Stimulated activated CD4-positive, alpha-beta T cell treated with anti-CD3 and anti-CD28 coated beads, Interleukin-15, amount 100 ng/mL, for 48 hours (primary cell): ENCODE measurements at places on chromosomes 11 and 22.

- DNase-seq, result no peak
Measured at GRCh38 chr11:110654456-110654855, 57.8 kb downstream of the ARHGAP20 start.

GRCh38 chr11:126060757-126061171, 1.9 kb downstream of the CDON start:
- no peak for DNase-seq

- no peak for DNase-seq
Measured at GRCh38 chr22:31448382-31448781, 41.3 kb downstream of the EIF4ENIF1 start.

DNA sequence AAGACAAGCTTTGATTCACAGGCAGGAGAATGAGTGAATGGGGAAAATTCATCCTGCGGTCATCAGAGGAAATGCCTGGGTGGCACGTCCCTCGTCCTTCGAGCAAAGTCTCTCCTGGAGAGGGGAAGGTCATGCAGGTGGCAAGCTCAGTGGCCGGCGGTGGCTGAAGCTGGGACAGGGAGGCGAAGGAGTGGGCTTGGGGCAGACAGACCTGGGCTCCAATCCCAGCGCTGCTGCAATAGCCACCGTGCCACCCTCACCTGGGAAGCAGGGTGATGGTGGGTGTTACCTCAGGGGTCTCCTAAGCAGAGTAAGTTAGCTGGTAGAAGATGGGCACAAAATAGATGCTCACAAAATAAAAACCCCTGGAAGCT, 22.4 kb upstream of the CACNG2 start:
- no peak for DNase-seq

DNA sequence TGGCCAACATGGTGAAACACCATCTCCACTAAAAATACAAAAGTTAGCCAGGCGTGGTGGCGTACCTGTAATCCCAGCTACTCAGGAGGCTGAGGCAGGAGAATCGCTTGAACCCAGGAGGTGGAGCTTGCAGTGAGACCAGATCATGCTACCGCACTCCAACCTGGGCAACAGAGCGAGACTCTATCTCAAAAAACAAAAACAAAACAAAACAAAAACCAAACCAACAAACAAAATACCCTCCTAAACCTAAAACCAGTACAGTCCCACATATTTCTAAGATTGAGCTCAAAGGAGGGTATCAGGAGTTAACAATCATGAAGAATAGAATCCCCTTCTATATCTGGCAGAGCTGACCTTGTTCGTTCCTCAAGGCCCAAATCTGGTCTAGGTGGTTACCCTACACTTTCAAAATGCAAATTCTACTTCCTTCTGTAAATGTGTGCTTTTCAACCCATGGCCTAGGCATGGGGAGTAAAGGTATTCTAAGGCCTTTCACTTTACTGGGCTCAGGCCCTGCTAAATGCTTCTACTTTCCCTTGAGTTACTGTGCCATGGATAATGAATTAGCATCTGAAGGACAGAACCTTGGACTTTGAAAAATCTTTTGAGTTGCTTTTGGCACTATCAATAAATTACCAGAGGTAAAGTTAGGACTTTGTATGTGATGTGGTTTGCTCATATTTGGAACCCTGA, 10.4 kb upstream of the PPP2R1B start:
- DNase-seq, result no peak

DNA sequence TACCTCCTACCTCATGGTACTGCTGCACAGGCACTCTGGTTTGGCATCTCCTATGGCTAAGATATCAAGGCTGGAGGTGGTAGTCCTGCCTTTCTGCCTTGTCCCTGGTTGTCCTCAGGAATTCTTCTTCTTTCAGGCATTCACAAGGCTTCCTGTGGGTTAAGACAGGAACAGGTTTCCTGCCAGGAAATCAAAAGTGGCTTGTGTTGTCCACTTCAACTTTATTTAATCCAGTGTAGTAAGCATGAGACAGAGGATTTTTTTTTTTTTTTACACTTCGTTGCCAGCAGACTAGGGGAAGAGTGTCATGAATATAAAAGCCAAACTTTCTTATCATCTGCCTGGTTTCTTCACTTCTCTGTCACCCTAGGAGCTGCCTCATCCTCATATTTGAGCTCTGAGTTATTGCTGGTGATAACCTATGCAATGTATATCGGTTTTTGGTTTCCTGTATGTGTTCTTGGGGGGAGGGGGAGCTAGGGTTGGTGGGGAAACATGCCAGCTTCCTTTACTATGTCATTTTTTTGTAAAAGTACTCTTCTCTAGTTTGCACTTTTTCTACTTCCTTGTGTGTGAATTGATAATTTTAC, 50.2 kb downstream of the XKR3 start:
- DNase-seq, result no peak

DNA sequence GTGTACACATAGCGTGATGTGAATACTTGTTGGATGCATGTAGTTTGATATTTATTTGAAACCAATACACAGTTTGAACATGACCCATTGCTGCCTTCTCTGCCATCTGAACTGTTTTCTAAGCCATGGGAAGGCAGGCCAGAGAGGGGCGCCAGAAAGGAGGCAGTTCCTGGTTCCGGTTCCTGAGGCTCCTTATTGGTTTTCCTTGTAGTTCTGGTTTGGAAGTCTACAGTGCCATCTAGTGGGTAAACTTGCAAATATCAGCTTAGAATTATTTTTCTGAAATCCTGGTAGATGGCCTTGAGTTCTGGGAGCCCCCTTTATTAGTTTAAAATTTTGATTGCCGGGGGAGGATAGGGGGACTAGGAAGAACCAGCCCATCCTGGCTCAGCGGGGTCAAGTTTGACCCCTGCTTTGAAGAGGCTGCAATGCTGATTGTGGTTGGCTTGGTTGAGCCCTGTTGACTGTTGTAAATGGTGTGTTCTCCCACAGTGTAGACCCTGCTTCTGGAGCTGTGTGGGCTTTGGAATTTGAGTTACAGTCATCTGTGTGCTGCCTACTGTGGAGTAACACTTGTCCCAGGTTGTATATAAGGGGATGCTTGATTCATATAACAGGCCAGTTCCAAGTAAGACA, 48.4 kb downstream of the GRAMD1B start:
- DNase-seq, result no peak

DNA sequence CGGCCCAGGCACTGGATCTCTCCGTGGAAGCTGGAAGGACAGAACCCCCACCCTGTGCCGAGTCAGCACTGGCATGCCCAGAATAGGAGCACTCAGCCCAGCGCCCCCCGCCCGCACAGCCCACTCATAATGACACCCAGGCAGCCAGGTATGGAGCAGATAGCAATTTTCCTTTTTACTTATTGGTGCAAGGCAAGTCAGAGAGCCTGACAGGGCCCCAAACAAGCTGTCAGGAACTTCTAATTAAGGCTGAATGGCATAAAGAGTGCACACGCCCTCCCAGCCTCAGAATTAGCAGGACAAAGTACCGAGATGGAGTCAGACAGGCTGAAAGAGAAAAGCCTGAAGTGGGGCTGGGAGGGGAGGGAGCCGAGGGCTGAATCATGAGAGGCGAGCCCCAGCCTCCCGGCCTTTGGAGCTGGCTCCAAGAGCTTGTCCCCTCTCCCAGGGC, 76.9 kb downstream of the DSCAML1 start:
- no peak for DNase-seq

DNA sequence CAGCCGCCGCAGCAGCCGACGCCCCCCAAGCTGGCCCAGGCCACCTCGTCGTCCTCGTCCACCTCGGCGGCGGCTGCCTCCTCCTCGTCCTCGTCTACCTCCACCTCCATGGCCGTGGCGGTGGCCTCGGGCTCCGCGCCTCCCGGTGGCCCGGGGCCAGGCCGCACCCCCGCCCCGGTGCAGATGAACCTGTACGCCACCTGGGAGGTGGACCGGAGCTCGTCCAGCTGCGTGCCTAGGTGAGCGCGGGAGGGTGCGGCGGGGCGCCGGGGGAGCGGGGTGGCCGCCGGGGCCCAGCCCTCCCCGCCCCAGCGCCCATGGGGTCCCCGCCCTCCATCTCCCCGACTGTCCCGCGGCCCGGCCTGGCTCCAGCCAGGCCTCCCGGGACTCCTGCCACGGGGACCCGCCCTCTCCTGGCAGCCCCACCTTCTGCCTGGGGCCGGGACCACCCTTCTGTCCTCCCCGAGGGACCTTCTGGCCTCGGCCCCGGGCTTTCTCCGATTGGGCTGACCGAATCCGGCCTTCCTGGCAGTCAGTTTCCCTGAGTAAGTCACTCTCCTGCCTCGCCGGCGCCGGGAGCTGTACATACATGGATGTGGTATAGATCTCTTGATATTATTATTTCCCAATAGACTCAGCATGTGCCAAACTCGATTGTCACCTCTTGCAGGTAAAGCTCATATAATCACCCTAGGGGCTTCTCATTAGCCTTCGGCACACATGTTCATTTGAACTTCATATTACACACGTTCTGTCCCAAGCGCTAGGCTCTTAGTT, 720 bp downstream of the PACS1 start:
- no peak for DNase-seq

DNA sequence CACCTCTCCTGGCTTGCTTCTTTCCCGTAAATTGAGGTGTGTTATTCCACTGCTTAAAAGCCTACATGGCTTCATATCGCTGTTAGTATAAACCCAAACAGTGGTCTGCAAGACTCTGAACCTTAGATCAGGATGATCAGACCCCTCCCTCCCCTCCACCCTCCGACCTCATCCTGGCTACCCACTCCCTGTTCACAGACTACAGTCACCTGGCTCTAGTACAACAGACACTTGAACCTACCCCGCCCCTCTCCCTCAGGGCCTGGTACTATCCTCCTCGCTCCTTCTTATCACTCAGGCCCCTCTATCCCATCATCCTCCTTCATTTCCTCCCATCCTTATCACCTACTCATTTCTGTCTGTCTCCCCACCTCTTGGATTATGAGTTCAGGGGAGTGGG, 20.1 kb downstream of the PTPRJ start:
- no peak for DNase-seq

DNA sequence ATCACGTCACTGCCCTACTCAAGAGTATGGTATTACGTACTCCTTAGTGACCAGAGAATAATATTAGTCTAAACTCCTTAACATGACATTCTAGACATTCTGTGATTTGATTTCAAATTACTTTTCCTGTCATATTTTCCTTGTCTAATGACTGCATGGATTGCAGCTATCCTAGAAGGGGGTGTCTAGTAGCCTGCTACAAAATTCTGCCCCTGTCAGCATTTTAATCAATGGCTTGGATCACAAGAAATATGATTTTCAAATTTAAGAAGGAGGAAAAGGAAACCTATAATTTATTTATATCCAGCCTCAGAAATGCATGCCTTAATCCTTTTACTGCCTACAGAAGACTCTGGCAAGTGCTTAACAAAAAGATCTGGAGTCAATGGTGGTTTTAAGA, 216.8 kb downstream of the SWAP70 start:
- DNase-seq, result no peak

DNA sequence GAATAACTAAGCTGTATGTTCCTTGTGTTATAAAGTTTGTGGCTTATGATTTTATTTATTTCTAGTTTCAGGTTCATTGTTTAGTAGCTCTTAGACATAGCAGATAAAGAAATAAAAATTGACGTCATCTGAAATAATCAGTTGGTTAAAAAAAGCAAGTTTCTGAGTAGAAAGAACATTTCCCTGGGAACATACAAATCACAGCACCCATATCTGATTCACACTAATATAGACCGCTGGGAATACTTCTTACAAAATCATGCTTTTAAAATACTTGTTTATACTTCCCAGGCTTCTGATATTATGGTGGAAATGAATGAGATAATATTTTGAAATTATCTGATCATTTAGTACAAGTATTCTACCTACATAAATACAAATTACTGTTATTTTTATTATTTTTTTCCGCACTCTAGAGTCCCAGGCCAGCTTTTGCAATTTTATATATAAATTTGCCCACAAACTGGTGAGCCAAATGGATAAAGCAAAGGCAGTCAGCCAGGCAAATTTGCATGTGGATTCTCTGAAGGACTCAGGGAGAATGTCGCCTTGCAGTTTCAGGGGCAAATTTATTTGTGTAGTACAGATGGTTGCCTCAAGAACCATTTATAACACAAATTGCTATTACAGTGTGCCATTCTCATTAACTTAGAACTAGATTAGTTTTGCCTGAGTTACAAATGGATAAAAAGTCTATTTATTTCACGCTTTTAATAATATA, 62.9 kb upstream of the SC5D start:
- DNase-seq, result no peak
